ENCODE measurements at places on chromosomes 7 and 10.

GRCh38 chr7:23742051-23742450 lies 32.0 kb downstream of the STK31 start:
- DNase-seq = no peak

- no peak for DNase-seq
These were observed 2.9 kb downstream of the MTPAP start for GRCh38 chr10:30346131-30346530.

DNA sequence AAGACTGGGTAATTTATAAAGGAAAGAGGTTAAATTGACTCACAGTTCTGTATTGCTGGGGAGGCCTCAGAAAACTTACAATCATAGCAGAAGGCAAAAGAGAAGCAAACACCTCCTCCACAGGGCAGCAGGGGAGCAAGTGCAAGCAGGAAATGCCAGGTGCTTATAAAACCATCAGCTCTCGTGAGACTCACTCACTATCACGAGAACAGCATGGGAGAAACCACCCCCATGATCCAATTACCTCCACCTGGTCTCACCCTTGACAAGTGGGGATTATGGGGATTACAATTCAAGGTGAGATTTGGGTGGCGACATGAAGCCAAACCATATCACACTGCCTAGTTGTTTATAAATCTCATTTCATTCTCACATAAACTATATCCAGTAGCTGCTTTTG lies 28.0 kb upstream of the CPN1 start:
- no peak for DNase-seq

- DNase-seq = no peak
These were observed 43.4 kb upstream of the CCDC7 start for GRCh38 chr10:32402499-32402898.

- DNase-seq = no peak
These were observed 104.6 kb upstream of the CACNA2D1 start for GRCh38 chr7:82548141-82548688.

GRCh38 chr7:128020159-128020558 lies 11.1 kb downstream of the LRRC4 start:
- peak; percentile 23 for DNase-seq

- DNase-seq = no peak
These were observed 49.1 kb downstream of the DOCK4 start for GRCh38 chr7:112157072-112157471.

Data from CD4-positive, alpha-beta T cell treated with Interleukin-17A for 4 hours (primary cell).